ENCODE measurements at places on chromosomes 2 and 18. TPM values are rescaled to one million over a fixed set of nuclear protein-coding genes. Genes with fewer than 3 reads are reported as not detected.

- no peak for DNase-seq
Measured at GRCh38 chr2:138707392-138708074, 72.7 kb downstream of the NXPH2 start.

Gene UGT1A3
- polyA plus RNA-seq = not detected

Gene ARPC2
- polyA plus RNA-seq = 268 TPM

Gene UGT1A7
- polyA plus RNA-seq = 0.09 TPM

- DNase-seq = no peak
Measured at GRCh38 chr2:9800639-9800974, 42.7 kb upstream of the TAF1B start.

Gene PPP1R1C
- 2.8 TPM for polyA plus RNA-seq

DNA sequence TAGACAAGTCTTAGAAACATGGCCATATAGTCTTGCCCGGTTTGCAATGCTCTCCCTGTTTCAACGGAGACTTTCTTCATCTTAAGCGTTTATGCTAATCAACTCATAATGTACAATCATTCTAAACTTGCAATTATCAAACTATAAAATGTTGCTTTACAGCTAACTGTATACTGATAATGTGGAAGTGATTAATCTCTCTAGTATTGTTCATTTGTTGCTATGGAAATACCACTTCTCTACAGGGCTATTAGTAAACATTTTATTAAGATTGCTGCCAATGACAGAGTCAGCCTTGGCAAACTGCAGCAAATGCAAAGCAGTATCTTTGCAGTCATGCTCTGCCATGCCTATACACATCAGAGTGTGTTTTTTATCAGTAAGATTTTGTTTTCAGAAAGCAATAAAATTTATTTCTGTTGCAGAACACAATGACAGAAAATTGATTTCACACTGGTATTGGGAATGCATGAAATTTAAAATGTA lies 1201.8 kb upstream of the CDH2 start:
- no peak for DNase-seq

- no peak for DNase-seq
Measured at GRCh38 chr2:234165421-234165820, 114.9 kb downstream of the SPP2 start.

GRCh38 chr2:162063281-162063680 lies 10.7 kb downstream of the DPP4 start:
- DNase-seq = no peak

DNA sequence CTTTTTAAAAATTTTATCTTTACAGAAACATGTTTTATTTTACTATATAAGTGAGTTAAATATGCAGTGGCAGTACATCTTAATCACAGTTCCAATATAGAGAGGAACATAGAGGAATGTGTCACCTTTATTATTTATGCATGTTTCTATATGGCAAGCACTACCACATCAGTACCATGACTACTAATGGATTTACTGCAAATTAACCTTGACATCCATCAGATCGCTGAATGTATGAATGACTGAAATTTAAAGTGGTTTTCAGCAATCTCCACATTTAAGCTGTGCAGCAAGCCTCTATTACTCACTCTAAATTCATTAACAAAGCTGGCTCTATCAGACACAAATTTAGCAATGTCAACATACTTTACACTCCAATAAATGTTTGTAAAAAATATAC lies 790.6 kb downstream of the NRXN1 start:
- no peak for DNase-seq

- DNase-seq = no peak
Measured at GRCh38 chr2:202842690-202843089, 28.9 kb downstream of the ICA1L start.

DNA sequence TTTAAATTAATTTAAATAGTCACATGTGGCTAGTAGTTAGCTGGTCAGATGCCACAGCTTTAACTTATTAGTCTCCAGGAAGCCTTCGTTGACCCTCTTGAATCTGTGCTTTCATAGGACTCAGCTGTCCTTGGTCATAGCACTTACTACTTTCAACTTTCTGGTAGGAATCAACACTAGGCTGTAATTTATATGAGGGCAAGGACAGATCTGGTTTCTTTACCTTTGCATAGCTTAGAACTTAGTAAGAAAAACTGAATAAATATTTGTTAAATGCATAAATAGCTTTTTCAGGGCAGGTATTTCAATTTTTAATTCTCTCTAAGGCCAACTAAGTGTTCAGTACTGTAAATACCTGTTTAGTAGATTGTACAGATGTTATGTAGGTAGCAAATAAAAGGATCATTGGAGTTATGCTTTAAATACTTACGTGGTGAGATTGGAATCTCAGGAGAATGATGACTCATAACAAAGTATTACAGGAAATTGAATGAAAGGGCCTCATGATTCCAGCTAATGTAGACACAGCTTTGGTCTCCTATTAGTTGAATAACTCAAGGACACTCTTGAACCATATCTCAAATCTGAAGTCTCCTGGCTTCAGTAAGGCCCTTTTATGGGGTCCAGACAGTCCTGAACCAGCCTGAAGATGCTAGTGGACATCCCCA lies 2.6 kb downstream of the CLIP4 start:
- DNase-seq = no peak

Gene RUFY4
- polyA plus RNA-seq = 0.50 TPM

DNA sequence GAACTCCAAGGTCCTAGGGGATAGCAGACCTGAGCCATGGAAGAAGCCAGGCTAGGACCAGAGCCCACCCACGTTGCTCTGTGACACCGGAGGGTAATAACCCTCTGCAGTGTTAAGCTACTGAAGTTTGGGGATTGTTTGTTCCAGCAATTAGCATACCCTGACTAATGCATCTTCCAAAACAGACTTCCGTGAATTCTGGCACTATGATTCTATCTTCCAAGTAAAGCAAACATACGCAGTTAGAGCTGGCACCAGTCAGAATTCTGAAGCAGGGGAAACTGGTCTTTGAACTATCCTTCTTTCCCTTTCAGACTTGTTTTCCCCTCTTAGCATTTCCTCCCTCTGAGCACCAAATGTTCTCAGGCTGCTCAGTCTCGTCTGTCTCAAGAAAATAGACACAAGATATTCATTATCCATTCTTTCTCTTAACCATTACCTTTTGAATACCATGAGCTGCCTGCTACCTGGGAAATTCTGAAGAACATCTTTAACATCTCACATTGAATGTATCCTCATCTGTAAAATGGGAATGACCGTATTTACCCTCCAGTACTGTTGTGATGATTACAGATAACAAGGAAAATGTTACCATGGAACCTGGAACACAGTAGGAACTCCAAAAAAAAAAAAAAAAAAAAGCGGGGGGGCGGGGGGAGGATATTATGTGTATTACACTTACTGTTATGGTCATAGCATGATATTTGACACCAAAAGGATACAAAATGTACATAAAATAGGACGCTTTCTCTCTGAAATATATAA lies 108.2 kb downstream of the TCF4 start:
- no peak for DNase-seq

Gene TEX44
- not detected for polyA plus RNA-seq

DNA sequence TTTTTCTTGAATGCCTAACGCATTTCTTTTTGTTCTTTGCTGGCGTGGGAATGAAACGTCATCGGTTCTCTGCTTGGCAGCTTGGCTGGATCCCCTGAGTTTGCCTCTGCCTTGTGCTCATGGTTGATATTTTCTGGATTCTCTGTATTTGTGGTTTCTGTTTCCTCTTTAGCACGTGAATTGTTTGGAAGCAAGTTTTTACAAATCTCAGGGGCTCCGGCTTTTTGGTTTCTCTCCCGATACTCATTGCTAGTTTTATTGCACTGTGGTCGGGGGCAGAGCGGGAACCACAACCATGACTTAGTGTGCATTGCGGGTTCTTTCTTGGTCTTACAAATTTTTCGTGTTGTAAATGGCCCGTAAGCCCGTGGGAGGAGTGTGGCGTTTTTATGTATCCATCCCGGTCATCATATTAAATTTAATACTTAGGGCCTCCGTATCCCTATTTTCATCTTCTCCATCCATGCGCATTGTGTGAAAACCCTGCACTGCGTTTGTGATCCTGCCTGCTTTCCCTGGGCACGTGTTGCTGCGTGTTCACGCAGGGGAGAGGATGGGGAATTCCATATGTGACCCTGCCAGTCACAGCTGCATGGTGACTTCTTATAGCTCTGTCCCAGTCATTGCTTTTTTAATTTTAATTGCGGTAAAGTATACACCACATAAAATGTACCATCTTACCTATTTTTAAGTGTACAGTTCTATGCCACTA lies 9.4 kb downstream of the RAMP1 start:
- no peak for DNase-seq

All from left renal pelvis (tissue), 4 donors.